ENCODE measurements at places on chromosomes 13 and 19.

DNA sequence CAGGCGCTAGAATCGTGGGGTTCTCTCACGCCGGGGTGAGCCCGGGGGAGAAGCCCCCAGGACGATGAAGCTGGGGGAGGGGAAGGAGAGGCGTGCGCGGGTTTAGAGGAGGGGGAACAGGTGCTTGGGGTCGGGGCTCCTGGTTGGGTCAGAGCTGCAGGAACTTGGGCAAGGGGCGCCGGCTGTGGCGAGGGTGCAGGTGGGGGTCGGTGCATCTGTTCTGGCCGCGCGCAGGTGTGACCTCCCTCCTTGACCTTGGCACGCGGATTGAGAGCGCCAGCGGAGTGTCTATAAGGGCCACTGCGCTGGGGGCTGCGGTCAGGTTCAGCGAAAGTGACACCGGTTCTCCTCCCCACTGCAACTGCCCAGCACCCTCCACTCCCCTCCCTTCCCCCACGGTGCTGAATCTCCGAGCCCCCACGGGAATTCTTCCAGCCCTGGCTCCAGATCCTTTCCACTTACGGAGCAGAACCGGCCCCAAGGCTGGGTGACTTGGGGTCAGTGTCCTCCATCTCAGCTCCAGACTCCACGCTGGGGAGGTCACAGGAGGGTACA is 618 bp downstream of the TMEM38A start:
- DNase-seq = peak; percentile 39

DNA sequence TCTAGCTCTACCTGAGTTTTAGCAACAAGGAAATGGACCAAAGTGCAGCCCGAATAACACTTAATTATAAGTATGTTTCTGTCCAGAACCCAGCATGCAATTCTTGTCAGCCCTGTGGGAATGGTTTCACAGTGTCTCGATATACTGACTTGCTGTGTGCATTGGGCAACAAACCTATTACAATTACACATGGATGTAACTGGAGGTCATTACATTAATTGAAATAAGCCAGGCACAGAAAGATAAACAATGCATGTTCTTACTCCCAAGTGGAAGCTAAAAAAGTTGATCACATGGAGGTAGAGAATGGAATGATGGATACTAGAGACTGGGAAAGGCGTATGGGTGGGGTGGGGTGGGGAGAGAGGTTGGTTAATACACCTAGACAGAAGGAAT is 5.1 kb upstream of the CYP2S1 start:
- DNase-seq = no peak

DNA sequence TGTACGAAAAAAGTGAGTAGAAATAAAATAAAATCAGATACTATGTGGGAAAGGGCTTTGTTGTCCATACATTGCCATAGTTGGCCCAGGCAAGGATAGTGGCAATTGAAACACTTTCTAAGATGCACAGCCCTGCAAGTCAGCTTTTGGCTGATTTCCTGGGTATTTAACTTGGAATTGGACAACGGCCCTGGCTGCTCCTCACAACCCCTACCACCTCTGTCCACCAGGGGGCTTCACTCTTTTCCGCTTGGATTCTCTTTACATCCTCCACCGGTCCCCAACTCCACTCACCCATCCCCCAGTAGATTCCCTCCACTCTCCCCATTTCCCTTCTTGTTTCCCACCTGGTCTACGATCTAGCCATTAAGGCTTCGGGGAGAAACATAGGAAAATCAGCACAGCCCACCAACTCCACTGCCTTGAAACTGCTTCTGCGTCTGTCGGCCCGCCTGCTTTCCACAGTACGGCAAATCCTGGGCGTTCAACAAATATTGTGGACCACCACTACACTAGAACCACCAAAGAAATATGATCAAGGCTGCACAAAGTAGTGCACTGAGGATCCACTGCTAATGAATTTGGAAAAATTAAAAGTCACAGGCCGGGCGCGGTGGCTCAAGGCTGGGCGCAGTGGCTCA is 48.6 kb upstream of the GTF3A start:
- DNase-seq = no peak

- no peak for DNase-seq
Measured at GRCh38 chr19:2221250-2221831, 14.8 kb downstream of the PLEKHJ1 start.

GRCh38 chr13:35858665-35859064 is 272.5 kb downstream of the DCLK1 start:
- DNase-seq = no peak

- DNase-seq = no peak
Measured at GRCh38 chr19:29620931-29621351, 14.9 kb downstream of the POP4 start.

DNA sequence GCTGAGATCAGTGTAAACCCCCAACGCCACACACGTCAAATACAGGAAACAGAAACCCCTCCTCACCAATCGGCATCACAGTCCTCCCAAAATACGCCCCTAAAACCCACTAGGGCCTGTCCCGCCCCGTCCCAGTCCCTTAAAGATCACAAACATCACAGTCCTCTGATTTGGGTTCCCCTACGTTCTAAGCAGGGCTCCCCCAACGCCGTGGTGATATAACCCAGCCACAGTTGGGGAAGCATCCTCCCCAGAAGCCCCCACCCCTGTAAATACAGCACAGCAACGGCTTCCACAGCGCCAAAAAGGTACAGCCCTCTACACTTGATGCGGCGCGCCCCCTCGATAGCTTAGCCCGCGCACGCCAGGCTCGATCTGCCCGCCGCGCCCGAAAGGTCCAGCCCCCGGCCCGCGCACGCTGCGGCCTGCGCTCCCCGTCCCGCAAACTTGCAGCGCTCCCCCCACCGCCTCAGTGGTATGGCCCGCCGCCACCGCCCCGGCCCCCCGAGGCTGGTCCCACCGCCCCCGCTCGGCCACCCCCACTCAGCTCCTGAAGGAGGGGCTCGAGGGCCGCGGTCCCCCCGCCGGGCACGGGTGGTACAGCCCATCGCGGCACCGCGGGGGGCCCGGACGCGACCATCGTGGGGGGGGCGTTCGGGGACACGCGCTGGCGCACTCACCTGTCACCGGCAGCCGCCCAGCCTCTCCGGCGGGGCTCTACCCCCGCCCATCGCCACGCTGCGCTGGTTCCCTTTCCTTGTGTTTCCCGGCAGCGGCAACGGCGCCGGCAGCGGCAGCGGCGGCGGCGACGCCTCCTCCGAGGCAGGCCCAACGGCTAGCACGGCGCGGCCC is at the start of gene AKT2:
TSS of gene AKT2 (minus strand) at position 845 of the 852 bp plus-strand sequence. CDS start 20,078 bp downstream, outside the sequence.
- DNase-seq = peak; percentile 49

- no peak for DNase-seq
Measured at GRCh38 chr13:103012646-103013045, 53.6 kb downstream of the SLC10A2 start.

- DNase-seq = no peak
Measured at GRCh38 chr13:31331068-31331467, 131.3 kb downstream of the B3GLCT start.

GRCh38 chr13:50460358-50460757 is 383.1 kb downstream of the DLEU7 start:
- DNase-seq = no peak

DNA sequence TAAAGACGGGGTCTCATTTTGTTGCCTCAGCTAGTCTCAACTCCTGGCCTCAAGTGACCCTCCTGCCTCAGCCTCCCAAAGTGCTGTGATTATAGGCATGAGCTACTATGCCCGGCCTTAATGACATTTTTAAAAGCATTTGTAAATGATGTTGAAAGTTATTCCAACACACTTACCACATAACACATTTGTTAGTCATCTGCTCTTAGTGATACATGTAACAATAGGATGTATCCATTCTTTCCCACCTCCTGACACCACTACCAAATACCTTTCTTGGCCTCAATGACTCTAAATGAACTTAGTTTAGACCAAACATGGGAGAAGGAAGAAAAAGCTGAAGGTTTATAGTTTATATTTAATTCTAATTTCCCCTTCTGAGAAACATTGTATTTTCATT is 59.8 kb upstream of the MEDAG start:
- no peak for DNase-seq

GRCh38 chr19:55688422-55689218 is 13.6 kb downstream of the EPN1 start:
- DNase-seq = no peak

DNA sequence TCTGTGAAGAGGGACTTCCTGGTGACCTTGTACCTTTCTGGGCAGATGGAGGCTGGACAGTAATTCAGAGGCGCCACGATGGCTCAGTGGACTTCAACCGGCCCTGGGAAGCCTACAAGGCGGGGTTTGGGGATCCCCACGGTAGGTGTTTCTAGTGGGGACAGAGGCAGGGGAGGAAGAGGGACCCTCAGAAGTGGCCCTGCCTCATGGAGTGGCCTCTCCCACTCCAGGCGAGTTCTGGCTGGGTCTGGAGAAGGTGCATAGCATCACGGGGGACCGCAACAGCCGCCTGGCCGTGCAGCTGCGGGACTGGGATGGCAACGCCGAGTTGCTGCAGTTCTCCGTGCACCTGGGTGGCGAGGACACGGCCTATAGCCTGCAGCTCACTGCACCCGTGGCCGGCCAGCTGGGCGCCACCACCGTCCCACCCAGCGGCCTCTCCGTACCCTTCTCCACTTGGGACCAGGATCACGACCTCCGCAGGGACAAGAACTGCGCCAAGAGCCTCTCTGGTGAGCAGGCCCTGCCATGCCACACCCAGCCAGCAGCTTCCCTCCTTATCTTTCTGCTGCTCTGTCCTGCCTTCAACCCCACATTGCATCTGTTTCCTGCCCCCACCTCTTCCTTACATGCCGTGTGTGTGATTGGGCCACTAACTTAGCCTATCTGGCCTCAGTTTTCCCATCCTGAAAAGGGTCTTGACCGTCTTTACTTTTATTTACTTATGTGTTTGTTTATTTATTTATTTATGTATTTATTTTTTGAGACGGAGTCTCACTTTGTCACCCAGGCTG is 7.3 kb downstream of the ANGPTL4 start:
- DNase-seq = no peak

- no peak for DNase-seq
Measured at GRCh38 chr19:55173714-55174409, 6.2 kb downstream of the SYT5 start.

GRCh38 chr13:38981096-38981495 is 9.5 kb downstream of the STOML3 start:
- no peak for DNase-seq

DNA sequence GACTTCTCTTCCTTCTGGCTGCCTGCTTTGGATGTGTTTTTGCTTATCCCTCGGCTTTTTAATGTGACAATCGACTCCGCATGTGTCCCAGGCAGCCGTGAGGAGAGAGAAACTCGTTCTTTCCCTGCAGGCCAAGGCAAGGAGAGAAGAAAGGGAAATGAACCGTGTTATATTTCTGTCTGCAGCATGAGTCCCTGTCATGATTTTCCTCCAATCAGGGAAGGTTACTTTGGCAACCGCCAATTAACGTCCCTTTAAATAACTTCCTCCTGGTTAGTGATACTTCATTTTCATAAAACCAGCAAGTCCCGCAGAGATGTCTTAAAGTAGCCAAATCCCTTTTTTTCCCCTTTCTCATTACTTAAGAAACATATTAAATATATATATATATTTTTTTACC is 42.6 kb downstream of the RFC3 start:
- DNase-seq = no peak

DNA sequence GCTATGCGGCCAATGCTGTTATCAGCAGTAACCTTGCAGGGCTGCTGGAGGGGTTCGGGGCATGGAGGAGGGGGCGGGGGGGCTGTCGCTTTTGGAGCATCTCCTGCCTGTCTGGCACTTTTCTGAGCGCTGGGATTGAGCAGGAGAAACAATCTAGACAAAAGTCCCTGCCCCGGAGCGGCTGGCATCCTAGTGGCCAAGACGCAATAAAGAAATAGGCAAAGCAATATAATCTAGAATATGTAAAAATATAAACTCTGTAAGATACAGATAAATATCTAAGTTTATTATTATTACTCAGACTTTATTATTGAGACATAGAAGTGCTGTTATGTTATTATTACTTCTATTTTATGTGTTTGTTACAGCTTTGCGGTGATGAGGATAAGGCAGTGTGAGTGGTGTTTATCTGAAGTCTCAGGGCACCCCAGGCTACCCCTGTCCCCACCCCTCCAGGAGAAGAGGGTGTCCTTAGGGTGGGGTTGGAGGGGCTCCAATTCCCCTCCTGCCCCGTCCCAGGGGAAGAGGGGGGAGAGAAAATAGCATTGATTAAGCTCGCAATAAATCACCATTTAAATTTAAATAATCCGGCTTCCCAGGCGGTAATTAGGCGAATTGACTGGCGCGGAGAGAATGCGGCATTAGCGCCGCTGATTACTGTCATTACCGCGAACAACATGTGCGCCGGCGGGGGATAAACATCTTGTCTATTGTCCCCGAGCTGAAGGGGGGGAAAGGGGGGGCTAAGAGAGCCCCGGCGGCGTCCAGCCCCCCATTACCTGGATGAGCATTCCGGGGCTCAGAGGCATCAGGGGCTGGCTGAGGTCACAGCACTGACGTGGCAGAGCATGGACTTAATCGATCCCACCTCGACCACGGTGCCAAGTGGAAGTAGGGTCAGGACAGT is 3.2 kb downstream of the NPAS1 start:
- no peak for DNase-seq

DNA sequence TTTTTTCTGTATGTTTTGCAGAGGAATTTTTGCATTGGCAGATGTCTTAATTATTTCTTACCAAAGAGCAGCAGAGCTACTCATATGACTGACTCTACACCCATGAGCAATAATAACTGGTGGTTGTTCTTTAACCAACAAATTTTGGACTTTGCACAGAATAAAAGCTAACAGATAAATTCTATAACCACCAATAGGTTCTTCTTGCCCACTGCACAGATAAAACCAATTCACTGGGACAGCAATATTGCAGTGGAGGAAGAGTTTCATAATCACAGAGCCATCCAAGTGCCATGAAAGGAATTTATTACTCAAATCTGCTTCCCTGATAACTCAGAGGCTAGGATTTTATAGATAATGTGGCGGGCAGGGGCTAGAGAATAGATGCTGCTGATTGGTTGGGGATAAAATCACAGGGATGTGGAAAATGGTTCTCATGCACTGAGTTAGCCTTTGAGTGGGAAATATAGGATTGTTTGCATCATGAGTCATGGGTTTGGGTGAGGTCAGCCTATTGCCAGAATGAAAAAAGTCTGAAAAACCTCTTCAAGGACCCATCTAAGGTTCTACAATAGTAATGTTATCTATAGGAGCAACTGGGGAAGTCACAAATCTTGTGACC is 104.3 kb upstream of the PCDH17 start:
- DNase-seq = no peak

GRCh38 chr13:86020351-86021002 is 221.3 kb upstream of the SLITRK6 start:
- DNase-seq = no peak

- DNase-seq = no peak
Measured at GRCh38 chr19:55080121-55080967, 4.7 kb downstream of the EPS8L1 start.

Data from GM12892 (cell line).